ENCODE measurements at places on chromosomes 5 and 9.

- DNase-seq = no peak
These were observed 307.4 kb downstream of the RAB3C start for GRCh38 chr5:58890265-58890664.

DNA sequence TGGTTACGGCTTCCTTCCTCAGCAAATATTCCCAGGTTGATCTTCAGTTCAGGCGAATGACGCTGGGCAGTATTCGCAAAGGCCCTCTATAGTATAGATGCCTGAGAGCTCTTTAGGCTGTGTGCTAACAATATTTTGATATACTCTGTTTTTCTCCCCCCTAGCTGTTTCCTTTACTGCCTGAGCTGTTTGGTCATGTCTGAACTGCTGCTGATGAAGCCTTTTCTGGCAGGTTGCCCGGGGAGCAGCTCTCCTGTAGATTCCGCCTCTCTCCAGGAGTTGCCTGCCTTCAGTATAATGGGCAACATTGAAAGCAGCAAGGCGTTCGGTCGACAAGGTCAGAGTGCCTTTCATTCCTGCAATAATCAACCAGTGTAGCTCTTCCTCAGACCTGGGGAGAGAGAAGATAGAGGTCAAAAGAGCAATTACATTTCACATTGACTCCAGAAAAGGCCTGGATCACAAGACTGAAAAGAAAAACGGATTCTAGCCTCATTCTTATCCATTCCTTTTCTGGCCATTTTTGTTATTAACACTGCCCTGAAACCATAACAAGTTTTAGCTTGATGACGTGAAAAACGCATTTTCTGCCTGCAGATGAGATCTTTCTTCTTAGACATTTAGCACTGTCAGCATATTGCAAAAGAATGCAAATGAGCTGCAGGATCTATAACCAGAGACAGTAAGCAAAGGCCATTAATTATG is 60.1 kb upstream of the ZNF608 start:
- peak; percentile 68 for DNase-seq

DNA sequence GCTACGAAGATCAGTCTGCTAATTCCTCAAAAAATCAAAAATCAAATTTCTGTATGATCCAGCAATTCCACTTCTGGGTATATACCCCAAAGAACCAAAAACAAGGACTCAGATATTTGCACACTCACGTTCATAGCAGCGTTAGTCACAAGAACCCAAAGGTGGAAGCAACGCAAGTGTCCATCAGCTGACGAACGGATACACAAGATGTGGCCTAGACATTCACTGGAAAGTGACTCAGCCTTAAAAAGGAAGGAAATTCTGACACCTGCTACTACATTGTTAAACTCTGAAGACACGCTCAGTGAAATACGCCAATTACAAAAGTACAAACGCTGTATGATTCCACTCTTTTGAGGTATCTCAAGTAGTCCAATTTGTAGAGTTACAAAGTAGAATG is 93.3 kb downstream of the OTULIN start:
- DNase-seq = no peak

- no peak for DNase-seq
These were observed 576.1 kb downstream of the LRRC70 start for GRCh38 chr5:63154476-63155309.

DNA sequence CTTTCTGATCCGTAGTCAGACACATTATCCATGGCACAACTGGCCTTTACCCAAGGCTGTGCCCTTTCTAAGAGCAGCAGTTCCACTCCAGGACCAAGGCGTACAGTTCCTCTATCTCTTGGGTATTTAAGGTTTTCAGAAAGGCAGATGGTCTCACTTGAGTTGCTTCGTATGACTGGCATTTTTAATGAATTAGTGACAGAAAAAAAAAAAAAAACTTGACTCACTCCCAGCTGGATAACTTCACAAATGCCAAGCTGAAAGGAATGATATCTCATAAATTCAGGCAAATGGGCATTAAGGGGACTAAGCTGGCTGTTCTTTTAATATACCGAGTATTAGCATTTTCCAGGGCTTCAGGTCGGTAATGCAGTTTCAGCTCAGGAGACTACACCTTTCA is 60.7 kb downstream of the SLC24A2 start:
- DNase-seq = no peak

DNA sequence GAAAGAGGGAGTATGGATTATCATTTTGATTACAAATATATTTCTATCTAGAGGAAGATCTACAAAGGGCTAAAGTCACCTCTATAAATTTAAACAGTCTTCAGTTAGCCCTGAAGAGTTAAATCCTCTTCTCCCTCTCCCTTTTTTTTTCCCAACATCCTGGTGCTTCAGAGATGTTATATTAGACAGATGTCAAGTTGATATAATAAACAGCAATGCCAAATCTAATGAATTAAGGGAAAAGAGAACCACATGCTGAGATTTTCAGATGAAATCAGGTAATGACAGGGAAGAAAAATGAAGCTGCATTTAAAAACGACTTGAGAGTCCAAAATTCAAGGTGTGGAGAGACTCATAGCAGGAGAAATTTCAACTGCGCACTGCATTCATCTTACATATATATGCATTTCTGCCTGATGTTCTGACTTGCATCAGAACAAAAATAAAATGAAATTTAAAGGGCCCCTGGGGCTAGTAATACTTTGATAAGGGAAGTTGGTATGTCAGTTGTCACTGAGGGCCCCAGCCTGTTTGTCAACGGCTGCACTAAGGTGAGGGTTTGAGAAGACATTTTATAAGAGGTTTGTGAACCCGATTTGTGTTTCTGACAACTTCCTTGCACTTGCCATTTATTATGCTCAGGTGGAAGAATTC is 338.9 kb upstream of the PANK3 start:
- DNase-seq = no peak

GRCh38 chr9:136488247-136489214 is 5.7 kb upstream of the SEC16A start:
- peak; percentile 46 for DNase-seq

- no peak for DNase-seq
These were observed 17.9 kb upstream of the SPINK4 start for GRCh38 chr9:33222031-33222430.

DNA sequence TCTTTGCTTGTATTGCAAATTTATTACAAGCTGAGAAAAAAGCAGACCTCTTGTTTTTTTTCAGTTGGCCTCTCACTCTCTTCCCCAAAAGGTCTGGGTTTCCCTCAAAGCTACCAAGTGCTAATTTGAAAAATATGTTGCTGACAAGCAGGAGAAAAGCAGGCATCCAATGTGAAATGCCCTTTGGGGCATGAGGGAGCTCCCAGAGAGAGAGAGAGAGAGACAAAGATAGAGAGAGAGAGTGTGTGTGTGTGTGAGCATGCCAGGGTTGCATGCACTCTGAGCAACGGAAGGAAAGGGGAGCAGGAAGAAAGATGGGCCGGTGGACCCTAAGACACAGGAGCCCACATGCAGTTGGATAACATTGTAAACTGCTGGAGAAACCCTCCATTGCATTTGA is 358.4 kb downstream of the TMEM38B start:
- no peak for DNase-seq

DNA sequence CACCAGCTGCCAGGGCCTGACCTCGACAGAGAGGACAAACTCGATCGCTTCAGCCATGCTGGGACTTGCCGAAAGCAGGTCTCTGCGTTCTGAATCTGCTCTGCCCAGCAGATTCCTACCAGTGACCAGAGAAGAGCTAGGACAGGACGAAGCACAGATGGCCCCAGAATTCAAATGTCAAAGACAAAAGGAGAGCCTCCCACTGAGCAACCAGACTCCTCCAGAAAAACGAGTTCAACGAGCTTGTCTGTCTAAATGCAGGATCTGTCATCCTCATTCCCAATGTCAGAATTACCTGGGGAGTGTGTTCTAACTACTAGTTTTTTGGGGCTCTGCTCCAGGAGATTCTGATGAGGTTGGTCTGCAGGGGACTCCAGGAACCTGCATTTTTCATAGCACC is 13.4 kb downstream of the AK8 start:
- no peak for DNase-seq

DNA sequence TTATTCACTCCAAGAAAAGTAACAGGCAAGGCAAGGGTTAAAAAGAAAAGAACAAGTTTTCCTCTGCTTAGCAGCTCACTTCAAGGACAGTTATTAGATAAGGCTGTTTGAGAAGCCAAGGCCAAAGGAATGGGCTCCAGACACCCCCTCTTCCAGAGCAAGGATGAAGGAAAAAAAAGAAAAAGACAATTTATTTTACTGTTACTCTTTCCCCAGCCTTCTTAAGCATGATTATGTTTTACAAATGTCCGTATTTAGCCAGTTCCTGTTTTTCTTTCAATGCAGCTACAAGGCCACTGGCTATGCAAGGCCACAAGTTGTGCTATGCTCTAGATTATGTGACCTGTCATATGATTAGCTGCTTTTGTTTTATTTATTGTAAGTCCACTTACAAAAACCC is 106.5 kb upstream of the SIMC1 start:
- no peak for DNase-seq

DNA sequence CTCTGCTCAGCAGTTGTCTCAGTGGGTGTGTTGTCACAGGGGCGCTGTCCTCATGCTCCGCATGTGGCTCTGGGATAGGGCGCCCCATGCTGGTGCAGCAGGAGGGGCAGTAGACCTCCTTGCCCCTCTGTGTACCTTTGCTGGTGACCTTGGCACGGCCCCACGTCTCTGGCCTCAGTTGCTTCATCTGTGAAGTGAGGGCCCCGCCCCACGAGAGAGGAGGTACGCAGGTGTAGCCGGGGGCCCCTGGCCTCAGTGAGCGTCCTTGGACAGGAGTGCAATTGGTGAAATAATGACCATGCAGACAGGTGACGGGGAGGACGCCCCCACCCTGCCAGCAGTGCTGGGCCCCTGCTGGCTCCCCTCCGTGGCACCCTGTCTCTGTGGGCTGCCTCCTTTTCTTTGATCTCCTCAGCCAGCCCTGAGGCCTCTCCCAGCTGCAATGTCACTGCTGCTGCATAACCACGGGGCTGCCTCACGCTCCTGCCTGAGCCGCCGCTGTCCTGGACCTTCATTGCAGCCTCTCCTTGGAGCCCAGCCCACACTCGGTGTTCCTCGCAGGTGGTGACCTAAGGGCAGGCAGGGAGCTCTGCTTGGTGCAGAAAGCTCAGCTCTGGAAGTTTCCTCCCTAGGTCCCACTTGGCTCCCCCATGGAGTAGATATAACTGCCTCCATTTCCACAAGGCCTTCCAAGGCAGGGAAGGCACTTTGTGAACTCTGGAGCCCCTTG is 57.3 kb downstream of the PHF2 start:
- DNase-seq = no peak

DNA sequence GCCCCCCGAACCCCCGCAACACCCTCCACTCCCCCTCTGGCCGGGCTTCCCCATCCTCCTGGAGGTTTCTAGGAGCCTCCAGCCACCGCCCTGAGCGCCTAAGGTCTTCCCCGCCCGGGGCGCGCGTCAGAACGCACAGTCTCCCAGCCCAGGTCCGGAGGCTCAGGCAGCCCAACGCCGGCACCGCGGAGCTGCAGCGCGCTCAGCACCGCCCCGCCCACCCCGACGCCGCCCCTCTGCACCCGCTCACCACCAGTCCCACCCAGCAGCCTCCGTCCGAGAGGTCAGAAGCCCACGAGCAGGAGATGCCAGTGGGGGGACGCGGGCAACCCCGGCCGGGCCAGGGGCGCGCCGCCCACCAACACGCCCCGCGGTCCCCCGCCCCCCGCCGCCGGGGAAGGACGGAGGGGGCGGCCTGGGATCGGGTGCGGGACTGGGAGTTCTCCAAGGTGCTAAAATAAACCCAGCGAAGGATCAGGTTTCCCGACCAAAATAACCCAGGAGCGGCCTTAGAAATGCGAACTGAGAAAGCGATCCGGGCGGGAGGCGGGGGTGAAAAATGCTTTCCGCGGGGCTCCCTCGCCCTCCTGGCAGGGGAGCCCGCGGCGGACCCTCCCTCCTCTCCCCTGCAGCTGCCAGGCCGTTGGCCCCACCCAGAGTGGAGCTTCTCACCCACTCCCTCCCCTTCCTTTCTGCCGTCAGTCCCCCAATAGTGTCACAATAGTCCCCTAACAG is 6.5 kb upstream of the FAM78A start:
- DNase-seq = no peak

GRCh38 chr9:69649566-69650250 is 22.5 kb downstream of the APBA1 start:
- no peak for DNase-seq

DNA sequence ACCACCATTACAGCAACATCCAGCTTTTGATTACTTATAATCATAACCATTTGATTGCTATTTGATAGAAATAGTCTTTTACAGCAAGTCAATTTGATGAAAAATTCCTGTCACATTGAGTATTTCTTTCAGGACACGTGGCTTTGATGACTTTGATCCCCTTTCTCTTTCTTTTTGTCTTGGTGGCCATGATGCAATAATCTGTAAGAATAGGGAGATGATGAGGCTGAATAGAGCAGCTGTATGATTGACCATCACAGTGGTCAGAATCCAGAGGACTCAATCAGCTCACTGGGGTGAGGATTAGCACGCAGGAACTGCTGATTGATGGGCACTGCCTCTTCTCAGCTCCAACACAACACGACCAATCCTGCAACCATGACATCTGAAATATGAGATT is 262.7 kb downstream of the PARP8 start:
- DNase-seq = no peak

DNA sequence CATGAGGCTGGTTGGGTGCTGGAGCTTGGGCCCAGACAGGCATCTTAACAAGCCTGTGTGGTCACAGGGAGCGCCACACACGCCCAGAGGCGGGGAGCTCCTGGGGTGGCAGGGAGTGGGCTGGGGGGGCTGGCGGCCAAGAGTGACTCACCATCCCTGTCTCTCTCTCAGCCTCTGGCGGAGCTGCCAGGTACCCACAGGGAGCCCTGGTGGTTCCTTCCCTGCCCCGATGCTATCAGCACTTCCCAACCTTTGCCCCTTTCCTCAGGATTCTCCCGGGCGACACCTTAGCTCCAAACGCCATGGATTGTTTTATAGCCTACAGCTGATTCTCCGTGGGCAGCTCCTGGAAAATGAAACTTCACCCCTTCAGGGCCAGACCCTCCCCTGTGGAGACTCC is 5.5 kb downstream of the SLC9A3 start:
- no peak for DNase-seq

DNA sequence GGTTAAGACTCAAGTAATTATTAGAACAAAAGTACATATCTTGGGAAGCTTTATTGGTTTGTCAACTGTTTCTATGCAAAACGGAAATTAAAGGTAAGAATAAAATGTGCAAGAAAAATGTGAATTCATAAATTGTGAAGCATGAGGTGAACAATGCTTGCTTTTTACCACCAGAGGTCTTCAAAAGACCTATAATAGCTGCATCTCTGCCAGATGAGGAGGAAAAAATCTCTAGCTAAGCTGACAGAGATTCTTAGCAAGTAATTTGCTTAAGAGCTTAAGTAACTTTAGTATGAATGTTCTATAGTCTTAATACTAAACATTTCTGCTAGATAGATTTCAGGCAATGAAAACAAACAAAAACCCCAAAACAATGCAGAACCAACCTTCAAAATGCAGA is 54.1 kb downstream of the MRPS30 start:
- no peak for DNase-seq

- no peak for DNase-seq
These were observed 216.1 kb downstream of the MAST4 start for GRCh38 chr5:66812291-66812690.

Measured in SJSA1 (cell line).